ENCODE measurements at places on chromosomes 3 and 15. TPM values are rescaled to one million over a fixed set of nuclear protein-coding genes. Genes with fewer than 3 reads are reported as not detected.
A peak's percentile ranks its signal among the peaks of the same experiment; 100 is the strongest.

GRCh38 chr3:100600181-100601042 is 9.0 kb upstream of the ADGRG7 start:
- DNase-seq = no peak

GRCh38 chr3:48596157-48596556 is 1.0 kb upstream of the COL7A1 start:
- no peak for DNase-seq

DNA sequence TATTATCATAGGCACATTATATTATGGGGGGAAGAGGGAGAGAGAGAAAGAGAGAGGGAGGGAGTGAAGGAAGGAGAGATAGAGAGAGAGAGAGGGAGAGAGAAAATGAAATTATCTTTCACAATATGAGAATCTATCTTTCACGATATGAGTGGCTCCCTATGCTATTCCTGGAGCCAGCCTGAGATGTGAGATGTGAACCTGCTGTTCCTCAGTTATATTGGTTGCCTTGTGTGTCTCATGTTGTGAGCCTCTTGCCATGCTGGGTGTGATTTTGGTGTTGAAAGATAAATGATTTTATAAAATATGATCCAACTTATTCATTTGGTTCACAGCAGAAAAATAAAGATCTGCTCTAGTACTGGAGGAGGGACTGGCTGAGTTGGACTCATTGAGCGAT is 148.7 kb downstream of the PPM1L start:
- DNase-seq = no peak

- DNase-seq = no peak
Measured at GRCh38 chr3:156598413-156598812, 43.5 kb upstream of the SSR3 start.

DNA sequence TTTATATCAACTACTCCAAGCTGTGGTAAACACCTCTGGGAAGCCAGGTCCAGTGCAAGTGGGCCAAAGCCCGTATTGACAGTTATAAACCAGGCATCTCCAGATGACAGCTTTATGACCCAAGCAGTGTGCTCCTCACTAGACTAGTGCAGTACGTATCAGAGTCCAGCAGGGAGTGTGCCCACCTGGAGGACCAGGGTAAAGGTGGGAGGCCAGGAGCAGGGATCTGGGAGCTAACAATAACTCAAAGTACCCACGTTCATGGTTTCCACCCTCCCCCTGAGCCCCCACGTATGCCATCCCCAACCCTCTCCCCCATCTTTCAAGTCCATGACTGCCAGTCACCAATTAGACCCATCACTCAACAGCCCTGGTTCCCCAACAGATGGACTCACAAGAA is 27.0 kb upstream of the ALDH1A3 start:
- DNase-seq = peak; percentile 5

DNA sequence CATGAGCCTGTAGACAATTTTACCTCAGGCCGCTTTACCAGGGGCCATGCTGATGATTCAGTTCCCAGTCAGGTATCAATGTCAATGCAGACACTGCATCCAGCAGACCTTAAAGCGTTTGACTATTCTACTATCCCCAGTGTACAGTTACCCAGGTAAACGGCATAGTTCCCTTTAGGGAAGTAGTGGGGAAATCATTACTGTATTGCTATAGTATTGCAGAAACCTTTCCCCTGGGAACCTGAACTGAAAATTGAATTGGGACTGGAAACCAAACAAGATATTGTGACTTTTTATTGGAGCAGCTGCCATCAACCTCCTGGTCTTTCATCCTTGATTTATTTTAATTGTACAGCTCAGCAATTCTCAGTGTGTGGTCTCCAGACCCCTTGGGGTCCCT is 6.6 kb upstream of the INAFM2 start:
- DNase-seq = no peak

- DNase-seq = no peak
Measured at GRCh38 chr15:47339800-47340570, 377.3 kb upstream of the SEMA6D start.

DNA sequence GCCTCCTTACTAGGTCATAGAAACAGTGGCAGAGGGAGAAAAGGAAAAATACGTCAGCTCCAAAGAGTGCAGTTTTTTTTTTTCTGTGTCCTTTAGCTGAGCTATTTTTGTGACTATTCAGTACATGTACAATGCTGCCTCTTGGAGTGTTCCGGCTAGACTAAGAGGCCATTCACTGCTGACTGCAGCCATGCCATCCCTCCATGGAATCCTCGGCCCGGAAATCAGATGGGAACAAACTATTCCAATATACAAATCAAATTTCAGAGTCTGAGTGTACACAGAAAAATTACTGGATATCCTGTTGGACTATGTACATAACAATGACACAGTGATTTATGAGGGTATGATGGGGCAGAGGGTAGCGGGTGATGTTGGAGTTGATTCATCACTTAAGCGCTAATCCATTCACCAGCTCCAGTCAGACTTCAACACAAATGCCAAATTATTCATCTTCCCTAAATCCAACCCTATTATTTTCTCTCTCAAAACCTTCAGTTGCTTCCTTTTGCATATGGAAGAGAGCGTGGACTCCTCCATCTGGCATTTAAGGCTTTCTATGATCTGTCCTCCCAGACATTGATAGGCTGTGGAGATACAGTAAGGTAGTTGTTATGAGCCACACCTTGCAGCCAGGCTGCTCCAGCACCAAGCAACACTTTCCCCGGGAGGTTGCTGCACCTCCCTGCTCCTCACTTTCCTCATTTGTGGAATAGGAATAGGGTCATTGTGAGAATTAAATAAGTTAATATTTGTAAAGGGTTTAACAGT is 109.1 kb downstream of the LPP start:
- peak; percentile 62 for DNase-seq

DNA sequence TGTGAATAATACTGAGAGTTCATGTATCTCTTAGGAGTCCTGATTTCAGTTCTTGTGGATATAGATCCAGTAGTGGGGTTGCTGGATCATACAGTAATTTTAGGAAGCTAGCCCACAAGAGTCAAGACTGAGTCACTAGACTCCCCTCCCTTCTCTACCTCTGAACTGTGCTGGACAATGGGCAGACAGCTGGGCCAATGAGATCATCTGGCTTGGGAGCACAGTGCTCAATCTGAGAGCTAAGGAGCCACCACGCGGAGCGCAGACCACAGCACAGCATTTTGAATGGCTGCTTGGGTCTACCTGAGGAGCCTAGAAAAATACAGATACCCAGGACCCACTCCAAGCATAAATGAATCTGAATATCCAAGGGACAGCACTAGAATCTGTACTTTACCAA is 32.5 kb downstream of the WNT5A start:
- DNase-seq = no peak

- DNase-seq = no peak
Measured at GRCh38 chr3:143291836-143292447, 172.4 kb downstream of the CHST2 start.

DNA sequence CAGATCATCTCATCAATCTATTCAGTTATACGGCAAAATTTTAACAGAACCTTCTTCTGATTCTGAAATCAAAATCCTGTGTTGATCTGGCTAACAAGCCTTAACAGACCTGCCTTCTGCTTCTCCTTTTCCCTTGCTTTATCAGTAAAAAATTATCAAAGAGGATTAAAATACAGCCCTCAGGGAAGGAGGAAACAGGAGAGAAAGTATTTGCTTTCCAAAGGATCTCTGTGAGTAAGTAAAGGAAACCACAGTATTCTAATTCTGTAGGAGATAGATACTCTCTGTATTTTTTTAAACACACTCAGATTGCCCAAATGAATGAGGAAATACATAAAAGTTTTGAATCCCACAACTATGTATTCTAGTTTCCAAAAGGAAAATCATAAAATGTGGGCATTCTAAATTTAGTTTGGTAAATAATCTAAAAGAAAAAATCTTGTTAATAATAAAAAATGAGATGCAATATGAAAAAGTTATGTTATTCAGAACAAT is 221.8 kb downstream of the ZIC1 start:
- no peak for DNase-seq

DNA sequence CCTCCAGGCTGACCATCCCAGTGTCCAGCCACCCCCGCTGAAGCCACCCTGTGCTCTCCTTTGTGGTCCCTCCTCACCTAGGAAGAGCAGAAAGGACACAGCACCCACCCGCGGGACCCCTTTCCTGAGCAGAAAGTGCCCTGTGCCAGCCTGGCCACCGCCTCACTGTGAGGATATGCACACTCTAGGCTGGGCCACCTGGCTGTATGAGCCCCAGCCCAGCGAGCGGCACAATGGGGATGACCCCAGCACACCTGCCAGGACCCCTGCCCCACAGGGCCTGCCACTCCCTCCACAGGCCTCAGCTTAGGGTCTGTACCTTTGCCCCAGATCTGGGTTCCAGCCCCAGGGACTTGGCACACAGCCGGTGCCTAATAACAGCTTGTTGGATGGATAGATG is 47.9 kb upstream of the FURIN start:
- no peak for DNase-seq

SCAMP5 gene
- total RNA-seq = 13.4 TPM

FBXW12 gene
- total RNA-seq = not detected

BCHE gene
- total RNA-seq = 1.3 TPM

P3H2 gene
- total RNA-seq = 46.1 TPM

SNX22 gene
- not detected for total RNA-seq

CPLX3 gene
- total RNA-seq = not detected

ACKR4 gene
- total RNA-seq = 16.7 TPM

IL17RC gene
- total RNA-seq = 111 TPM

SLC7A14 gene
- total RNA-seq = not detected

SLC22A13 gene
- not detected for total RNA-seq

Data from stomach (tissue), 19 donors.